ENCODE measurements at places on chromosomes 4 and X.
A peak's percentile ranks its signal among the peaks of the same experiment; 100 is the strongest.

DNA sequence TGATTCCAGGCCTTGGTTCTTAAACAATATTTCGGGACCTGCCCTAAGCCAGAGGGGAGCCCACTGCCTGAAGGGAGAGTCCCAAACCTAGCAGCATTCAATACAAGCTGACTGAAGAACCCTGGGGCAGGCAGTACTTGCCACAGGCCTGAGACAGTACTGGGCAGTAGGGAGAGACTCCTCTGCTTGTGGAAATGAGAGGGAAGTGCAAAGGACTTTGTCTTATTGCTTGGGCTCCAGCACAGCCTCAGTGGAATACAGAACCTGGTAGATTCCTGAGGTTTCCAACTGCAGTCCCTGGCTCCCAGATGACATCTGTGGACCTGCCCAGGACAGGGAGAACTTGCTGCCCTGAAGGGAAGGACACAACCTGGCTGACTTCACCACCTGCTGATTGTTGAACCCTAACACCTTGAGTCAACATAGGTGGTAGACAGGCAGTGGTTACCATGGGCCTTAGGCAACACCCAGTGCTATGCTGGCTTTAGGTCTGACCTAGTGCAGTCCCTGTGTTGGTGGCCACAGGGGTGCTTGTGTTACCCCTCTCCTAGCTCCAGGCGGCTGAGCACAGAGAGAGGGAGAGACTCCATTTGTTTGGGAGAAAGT is 20.3 kb upstream of the ABCG2 start:
- no peak for DNase-seq

- DNase-seq, result no peak
These were observed 15.2 kb upstream of the CXCL6 start for GRCh38 chr4:73821325-73821724.

- no peak for DNase-seq
These were observed 733.7 kb upstream of the PABPC4L start for GRCh38 chr4:134935320-134935719.

GRCh38 chr4:2281575-2282343 is 19.9 kb upstream of the MXD4 start:
- DNase-seq, result peak; percentile 70

DNA sequence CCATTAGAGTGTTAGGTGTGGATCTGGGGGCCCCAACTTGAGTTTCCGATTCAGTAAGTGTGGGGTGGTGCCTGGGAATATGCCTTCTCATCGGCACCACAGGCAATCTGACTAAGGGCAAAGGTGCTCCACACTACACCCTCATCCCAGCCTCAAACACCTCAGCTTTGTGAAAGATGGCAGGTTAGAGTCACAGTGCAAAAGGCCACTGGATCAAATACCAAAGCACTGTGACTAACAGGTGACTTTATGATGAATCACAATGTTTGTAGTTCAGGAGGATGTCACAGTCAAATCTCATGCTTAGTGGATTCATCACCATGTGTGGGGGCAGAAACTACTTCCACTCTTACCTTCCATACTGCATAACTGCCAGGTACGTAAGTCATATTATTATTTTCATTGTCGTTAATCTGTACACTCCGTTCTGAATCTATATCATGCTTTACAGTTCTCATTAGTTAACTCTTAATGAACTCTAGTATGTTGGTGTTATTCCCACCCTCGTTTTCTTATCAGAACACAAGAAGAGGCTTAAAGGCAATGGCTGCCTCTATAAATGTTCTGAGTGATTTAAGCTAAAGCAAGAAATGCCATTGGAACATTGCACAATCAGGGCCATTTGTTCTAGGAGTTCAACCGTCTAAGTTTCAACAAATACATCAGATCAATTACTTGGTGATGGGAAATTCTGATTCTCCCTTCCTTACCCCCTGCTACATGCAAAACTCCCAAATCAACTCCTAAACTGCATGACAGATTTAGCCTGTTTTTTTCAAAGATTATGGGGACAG is 50.2 kb downstream of the PRKG2 start:
- no peak for DNase-seq

DNA sequence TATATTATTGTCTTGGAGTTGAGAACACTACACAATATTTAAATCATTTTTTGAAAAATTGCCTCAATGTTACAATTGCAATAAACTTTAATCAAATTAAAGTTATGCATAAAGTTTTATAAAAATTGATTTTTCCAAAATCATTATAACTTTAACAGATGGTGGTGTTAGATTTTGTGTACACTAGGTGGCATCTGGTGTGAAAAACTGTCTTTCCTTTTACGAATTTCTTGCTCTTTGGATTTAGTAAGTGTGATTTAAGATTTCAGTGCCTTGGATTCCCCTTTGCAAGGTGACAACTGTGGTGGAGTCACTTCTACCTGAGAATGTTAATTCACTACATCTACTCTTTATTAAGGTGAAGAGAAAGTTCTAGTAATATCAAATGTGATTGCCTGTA is 91.6 kb downstream of the AREG start:
- DNase-seq, result no peak

DNA sequence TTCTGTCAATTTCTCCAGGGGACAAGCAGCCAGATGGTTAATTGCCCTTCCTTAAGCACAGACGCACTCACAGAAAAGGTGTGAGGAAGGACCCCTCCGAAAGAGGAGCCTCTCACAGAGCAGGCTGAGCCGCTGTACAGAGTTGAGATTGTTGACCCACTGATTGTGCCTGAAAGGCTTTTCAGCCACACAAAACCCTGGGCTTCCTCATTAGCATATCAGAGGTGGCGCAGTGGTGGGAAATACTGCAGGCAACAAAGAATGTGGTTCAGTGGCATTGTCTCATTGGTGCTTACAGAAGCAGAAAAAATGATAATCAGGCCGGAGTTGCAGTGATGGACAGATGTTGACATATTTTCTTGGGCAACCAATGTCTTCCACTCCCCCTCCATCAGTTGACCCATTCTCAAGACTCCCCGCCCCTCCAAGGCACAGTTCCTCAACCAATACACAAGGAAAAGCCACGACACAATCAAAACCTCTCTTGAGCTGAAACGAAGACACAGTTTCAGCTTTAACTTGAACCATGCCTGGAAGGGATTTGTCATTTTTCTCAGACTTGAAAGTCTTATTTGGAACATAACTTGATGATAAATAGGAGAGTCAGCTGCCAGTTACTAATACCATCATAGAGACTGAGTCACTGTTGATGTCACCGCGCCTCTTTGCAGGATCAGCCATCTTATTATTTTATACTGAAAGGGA is 53.1 kb downstream of the ATXN3L start:
- DNase-seq, result no peak

- no peak for DNase-seq
These were observed 10.3 kb upstream of the PHEX start for GRCh38 chrX:22021751-22022324.

DNA sequence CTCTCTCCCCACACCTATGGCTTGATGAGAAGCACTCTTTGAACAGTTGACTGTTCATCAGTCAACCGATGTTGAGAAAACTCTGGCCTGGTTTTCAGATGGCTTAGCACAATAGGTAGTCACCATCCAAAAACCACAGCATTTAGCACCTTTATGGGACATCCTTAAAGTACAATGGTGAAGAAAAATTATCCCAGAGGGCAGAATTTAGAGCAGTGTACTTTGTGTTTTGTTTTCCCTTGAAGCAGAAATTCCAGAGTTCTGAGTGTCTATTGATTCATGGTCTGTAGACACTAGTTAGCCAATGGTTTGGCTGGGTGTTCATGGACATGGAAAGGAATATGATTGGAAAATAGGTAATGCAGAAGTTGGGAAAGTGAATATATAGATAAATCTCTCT is 487.0 kb downstream of the PDHA2 start:
- DNase-seq, result no peak

DNA sequence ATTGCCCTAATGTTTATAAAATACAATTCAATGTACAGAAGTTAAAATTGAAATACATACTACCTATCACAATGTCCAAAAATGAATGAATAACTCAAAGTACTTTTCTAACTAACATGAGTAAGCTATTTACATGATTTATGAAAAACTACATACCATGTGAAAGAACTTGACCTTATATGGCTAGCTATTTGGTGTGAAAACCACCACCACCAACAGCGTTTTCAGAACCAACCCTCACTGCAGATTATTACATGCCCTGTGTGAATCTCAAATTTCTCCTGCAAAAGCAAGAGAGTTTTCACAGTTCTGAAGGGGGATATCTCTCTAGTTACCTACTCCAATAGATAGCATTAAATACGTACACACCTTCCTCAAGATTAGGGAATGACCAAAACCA is 198.5 kb downstream of the SPATA18 start:
- DNase-seq, result no peak

DNA sequence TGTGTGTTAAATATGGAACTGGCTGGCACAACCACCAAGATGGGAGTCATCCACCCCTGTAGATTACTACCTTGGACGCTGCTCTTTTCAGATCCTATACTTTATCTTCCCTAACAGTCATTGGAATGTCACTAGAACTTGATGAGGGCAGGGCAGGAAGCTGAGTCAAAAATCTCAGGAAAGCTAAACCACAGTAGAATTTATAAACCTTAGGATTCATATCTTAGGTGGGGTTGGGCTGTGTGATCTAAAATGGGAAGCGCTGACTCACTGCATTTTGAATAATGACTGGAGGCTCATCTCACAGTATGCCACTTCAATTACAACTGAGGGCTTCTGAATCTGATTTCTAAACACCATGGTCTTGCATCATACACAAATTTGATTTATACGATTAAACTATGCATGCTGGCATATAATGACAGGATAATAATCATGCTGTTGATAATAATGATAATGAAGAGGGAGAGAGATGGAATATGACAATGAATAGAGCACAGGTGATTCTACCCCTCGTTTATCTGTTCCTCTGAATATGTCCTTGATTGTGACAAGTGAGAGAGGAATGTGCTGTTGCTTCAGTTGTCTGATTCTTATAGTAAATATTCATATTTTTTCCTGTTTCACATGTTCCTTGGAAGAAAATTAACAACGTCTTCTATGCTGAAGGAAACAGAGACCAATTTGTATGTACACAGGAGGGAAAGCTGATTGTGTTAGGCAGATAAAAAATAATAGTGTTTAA is 270.3 kb upstream of the HS3ST1 start:
- DNase-seq, result no peak

All from stimulated activated CD8-positive, alpha-beta memory T cell treated with anti-CD3 and anti-CD28 coated beads, Interleukin-4, amount 100 ng/mL, for 4 hours (primary cell).